ENCODE measurements at places on chromosomes 2 and 18.
A peak's percentile ranks its signal among the peaks of the same experiment; 100 is the strongest.

DNA sequence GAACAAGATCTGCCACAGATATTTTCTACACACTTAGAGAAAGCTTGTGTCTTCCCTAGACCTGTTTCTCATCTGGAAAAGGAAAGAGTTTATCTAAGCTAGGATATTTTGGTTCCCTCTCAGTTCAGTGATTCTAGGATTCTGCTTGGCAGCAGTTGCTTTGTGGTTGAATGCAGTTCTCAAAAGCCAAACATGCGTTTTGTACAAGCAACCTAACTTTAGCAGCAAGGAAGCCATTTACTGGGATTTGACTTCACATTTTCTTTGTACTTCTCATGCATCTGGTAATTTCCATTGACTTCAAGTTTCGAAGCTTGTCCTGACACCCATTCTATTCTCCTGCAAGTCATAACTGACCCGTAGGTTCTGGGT is 33.3 kb downstream of the VSNL1 start:
- DNase-seq = no peak

DNA sequence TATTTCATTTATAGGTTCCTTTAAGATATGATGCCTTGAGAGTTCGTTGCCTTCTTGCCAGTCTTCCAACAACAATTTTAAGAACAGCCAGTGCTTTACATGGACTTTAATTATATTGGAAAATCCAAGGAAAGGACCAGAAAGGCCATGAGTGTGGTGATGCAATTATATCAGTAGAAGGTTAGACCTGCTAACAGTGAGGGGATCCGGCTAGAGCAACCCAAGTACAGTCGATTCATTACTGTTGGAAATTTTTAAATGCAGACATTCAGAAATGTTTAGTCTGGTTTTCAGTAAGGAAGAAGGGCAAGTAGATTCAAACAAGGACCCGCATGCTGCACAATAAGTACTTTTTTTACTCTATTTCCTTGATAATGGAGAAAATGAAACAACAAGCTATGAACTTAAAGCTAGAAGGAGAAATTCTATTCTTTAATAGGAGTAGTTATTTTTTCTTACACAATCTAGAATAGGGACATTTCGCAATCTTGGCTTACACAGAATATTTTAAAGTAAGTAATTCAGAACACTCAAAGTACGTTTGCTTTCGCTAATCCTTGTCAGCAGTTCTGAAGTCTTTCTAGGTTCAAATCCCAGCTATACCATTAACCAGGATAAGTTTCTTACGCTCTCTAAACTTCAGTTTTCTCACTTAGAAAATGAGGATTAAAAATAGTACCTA is 405.5 kb downstream of the MEIS1 start:
- DNase-seq = no peak

GRCh38 chr18:77086034-77086433 is 46.5 kb downstream of the MBP start:
- no peak for DNase-seq

DNA sequence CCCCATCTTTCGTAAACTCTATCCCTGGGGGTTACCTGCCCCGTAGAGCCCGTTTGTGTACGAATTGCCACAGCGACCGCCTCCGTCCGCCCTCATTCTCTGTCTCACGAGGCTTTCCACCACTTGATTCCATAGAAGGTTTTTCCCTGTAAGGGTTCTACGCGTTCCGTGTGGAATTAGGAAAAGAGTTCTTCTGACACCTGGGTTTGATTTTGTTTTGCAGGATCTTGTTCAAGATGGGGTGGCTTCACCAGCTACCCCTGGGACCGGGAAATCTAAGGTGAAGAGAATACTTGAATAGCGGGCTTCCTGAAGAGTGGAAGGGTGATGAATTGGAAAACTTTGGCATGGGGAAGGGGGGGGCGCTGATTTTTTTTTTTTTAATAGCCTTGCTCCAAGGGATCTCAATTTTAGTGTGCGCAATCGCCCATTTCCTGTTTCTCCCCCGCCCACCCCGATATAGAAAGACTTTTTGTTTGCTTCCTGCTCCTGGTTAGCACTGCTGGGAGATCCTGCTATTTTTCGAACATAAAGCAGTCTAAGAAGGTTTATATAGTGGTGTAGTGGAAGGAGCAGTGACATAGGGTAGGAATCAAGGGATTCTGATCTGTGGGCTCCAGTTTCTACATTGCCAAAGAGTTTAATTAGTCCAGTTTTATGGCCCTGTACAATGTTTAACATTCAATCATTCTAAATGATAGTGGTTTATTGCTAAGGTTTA is 564 bp downstream of the GCC2 start:
- DNase-seq = peak; percentile 16
